Adipose tissue (tissue), 3 donors: ENCODE measurements at places on chromosomes 4 and X. TPM values are rescaled to one million over a fixed set of nuclear protein-coding genes. Genes with fewer than 3 reads are reported as not detected.

Gene IQCM
- polyA plus RNA-seq = not detected

Gene IL13RA2
- not detected for polyA plus RNA-seq

Gene MORC4
- polyA plus RNA-seq = 11.6 TPM

Gene ADGRA3
- polyA plus RNA-seq = 6.6 TPM

Gene GPC3
- 5.0 TPM for polyA plus RNA-seq

Gene FGG
- not detected for polyA plus RNA-seq

Gene CTPS2
- polyA plus RNA-seq = 4.3 TPM

Gene DCAF12L1
- polyA plus RNA-seq = not detected

Gene AKAP14
- polyA plus RNA-seq = not detected

Gene ART3
- not detected for polyA plus RNA-seq

Gene TLR8
- 3.4 TPM for polyA plus RNA-seq

Gene PNMA3
- 0.28 TPM for polyA plus RNA-seq

Gene GPR101
- polyA plus RNA-seq = not detected

Gene MAGEC3
- polyA plus RNA-seq = not detected

Gene COL4A6
- polyA plus RNA-seq = 1.2 TPM

Gene SH2D1A
- 0.49 TPM for polyA plus RNA-seq

Gene CENPU
- 1.5 TPM for polyA plus RNA-seq

Gene SLC2A9
- polyA plus RNA-seq = 6.5 TPM

Gene PDZD4
- 2.1 TPM for polyA plus RNA-seq

Gene NKAP
- polyA plus RNA-seq = 2.3 TPM

Gene MGARP
- polyA plus RNA-seq = 3.4 TPM

Gene SPARCL1
- 144 TPM for polyA plus RNA-seq

Gene FRAS1
- polyA plus RNA-seq = 2.3 TPM

Gene FAM47B
- polyA plus RNA-seq = not detected

Gene HSPA4L
- polyA plus RNA-seq = 0.45 TPM

Gene FAM9A
- not detected for polyA plus RNA-seq

Gene NR0B1
- polyA plus RNA-seq = not detected

Gene SASH3
- 14.9 TPM for polyA plus RNA-seq

Gene MAGEB1
- polyA plus RNA-seq = not detected

Gene PAGE4
- not detected for polyA plus RNA-seq

Gene INTU
- 5.0 TPM for polyA plus RNA-seq

Gene OTC
- 2.6 TPM for polyA plus RNA-seq

Gene TCEAL2
- 1.6 TPM for polyA plus RNA-seq

Gene VCX3A
- not detected for polyA plus RNA-seq

Gene IBSP
- polyA plus RNA-seq = not detected

Gene ADAMTS3
- polyA plus RNA-seq = 0.13 TPM
